Dermis blood vessel endothelial cell (primary cell): ENCODE measurements at places on chromosomes 16 and 17.

DNA sequence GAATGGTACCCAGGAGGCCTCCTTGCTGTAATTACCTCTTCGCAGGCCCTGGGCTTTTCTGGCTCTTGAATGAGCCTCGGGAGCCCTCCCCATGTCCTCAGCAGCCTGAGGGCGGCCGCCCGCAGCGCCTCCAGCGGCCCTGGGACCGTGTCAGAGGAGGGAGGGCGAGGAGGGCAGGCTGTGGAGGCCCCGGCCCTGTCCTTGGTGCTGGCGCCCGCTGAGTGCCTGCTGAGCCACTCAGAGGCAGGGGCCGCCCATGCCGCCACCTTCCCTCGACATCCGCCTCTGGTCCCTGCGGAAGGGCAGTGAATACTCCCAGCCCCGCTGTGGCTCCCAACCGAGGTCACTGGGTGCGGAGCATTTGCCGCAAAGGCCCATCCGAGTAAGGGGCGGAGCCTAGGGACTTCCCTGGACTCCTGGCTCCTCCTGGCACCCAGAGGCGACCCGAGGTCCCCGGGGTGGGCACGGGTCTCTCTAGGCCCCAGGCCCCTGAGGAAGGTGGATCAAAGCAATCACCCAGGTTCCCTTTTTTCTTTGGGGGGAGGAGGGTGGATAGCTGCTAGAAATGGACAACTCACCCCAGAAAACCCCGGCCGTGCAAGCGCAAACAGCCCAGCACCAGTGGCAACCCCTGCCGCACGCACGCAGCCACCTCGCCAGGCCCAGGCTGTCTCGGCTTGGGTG, 2.8 kb downstream of the RBFOX3 start:
- DNase-seq: peak; percentile 53

GRCh38 chr17:1147664-1148063, 32.1 kb downstream of the ABR start:
- peak; percentile 83 for DNase-seq

GRCh38 chr17:38588788-38589174, 17.0 kb downstream of the SRCIN1 start:
- DNase-seq: no peak

- DNase-seq: no peak
Observed at GRCh38 chr16:19711643-19712042, 6.4 kb downstream of the KNOP1 start.

DNA sequence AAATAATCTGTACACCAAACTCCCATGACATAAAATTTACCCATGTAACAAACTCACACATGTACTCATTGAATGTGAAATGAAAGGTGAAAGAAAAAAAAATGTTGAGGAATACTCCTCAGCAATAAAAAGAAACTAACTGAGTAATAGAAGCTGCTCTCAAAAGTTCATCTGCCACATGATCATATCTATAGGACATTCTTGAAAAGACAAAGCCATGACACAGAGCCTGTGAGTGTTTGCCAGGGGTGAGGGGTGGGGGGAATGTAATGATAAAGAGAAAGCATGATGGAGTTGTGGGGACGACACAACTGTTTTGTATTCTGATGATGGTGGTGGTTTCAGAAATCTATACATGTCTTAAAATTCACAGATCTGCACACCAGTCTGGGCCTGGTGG, 52.2 kb upstream of the TMC5 start:
- DNase-seq: no peak
